ENCODE measurements at places on chromosomes 13 and 19.

GRCh38 chr13:77994166-77994565 lies 75.5 kb upstream of the EDNRB start:
- DNase-seq, result no peak

- peak; percentile 44 for DNase-seq
Observed at GRCh38 chr13:46126552-46127357, 21.9 kb upstream of the CPB2 start.

- DNase-seq, result no peak
Observed at GRCh38 chr13:58933475-58933874, 1230.3 kb downstream of the DIAPH3 start.

GRCh38 chr13:85970727-85971126 lies 171.5 kb upstream of the SLITRK6 start:
- DNase-seq, result no peak

DNA sequence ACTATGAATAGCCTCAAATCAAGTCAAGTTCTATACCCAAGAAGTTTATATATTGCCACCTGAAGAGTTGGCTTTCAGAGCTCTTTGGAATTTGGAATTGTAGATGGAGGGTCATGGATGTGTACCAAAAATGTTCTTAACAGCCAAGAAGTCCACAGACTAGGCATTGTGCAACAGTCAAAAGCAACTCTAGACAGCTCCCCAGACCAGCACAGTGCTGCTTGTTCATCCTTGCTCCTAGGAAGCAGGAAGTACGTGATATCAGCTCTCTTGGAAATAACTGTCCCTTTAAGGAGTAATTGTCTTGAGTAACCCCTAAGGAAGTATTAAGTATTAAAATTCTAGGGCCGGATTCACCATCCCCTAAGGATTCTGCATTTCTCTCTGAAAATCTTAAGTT lies 30.7 kb upstream of the IL17D start:
- DNase-seq, result no peak

DNA sequence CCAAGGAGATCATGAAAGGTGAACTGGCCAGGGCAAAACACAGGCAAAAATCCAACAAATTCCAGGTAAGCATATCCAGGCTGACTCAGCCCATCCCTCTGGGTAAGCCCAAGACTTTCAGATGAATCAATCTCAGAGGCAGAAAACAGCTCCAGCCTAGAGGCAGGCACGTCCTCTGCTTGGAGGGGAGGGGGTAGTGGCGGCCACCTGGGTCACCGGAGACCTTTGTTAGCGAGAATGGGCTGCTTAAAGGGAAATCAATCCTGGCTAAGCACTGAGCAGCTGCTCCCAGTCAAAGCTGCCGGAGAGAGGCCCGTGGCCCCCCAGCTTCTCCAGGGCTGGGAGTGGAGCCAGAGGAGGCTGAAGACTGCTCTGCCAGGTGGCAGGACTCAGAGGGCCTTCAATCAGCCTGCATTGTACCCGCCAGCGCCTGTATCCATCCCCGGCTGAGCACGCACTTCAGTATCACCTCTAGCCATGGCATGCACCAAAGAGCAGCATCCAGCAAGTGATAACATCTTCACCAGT lies 48.2 kb downstream of the PIN1 start:
- DNase-seq, result no peak

GRCh38 chr19:7787141-7787540 lies 24.1 kb downstream of the CLEC4M start:
- DNase-seq, result no peak

- peak; percentile 73 for DNase-seq
Observed at GRCh38 chr19:20167020-20167644, at the start of gene ZNF486. ZNF486 (plus strand) TSS chr19:20167214; CDS start chr19:20167331, 117 bp downstream.

DNA sequence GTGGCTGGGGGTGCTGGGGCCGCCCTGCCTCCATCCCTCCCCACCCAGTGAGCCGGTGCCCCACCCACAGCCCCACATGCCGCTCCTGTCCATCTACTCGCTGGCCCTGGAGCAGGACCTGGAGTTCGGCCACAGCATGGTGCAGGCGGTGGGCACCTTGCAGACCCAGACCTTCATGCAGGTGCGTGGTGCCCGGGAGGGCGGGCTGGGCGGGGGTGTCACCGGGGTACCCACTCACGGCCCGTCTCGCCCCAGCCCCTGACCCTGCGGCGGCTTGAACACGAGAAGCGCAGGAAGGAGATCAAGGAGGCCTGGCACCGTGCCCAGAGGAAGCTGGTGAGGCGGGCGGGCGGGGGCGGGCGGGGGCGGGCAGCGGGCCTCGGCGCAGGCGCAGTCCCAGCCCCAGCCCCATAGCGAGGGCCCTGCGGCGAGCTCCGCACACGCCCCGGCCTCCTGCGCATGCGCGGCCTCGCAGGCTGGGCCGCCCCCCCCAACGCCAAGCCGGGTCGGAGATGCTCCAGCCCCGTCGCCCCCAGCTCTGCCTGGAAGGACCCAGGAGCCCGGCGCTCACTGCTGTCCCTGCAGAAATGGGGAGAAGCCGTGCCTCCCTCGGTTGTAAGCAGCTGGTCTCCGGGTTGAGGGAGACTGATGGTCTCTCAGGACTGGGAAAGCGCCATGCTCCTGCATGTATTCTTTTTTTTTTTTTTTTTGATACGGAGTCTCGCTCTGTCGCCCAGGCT lies 7.7 kb downstream of the ARHGAP45 start:
- DNase-seq, result peak; percentile 93

GRCh38 chr19:41531438-41532311 lies 44.3 kb upstream of the CEACAM21 start:
- DNase-seq, result peak; percentile 54

DNA sequence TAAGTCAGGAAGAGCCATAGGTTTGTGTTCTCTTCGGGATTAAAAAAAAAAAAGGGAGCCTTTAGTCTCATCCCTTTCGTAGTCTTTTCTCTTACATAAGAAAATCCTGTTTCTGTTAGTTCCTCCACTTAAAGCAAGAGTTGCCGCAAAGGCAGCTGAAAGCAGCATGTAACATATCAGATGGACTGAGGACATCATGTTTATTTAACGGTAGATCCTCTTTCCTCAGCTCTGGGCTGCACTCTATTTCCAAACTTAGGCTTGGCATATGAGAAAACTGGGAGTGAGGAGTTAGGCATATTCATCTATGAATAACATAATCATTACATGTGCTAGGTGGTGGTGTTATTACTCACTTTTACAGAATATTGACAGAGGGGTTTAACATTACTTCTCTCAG lies 391.2 kb downstream of the KLF12 start:
- no peak for DNase-seq

GRCh38 chr13:32170841-32171240 lies 139.3 kb downstream of the FRY start:
- DNase-seq, result no peak

DNA sequence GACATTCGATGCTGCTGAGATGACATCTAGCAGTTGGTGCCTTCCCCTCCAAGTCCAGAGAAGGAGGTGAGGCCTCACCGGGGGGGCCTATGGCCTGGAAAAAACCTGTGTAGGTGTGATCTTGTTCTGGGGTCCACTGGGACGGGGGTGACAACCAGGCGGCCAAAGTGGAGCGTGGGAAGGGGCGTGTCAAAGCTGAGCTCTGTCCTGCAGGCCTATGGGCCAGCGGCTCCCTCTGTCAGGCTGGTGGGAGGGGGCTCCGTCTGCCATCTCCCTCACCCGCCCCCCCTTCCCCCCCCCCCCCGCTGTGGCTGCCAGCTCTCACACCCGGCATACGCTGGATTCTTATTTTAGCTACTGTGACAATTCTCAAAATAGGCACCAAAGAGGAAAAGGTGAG lies 56.7 kb upstream of the UQCRFS1 start:
- no peak for DNase-seq

DNA sequence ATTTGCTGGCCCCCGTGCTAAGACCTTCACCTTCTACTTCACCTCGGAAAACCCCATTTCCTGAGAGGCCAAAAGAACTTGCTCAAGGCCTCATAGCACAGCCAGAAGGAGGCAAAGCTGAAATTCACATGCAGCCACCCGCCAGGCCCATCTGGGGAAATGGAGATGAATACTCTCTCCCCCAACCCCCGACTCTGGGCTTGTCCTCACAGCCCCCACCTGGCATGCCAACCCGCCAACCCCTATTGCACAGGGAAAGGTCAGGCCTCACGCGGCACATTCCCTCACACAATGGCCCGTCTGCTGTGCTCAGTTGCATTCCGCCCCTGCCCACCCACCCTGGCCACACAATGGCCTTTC lies 3.2 kb downstream of the PRX start:
- DNase-seq, result no peak

DNA sequence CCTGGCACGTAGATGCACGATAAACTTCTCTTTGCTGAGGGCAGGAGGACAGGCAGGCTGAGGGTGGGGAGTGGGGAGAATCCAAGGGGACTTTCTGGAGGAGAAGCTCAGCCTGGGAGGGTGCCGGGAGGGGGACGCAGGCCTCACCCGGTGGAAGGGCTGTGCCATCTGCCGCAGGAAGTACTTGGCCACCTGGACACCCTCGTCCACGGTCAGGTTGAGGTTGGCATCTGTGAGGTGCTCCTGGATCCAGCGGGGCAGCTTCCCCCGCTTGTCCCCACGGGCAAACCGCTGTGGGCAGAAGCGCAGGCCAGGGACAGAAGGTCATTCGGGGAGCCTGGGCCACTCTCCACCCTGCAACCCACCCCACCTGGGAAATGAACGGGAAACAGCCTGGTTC lies 11.5 kb downstream of the KLC3 start:
- no peak for DNase-seq

DNA sequence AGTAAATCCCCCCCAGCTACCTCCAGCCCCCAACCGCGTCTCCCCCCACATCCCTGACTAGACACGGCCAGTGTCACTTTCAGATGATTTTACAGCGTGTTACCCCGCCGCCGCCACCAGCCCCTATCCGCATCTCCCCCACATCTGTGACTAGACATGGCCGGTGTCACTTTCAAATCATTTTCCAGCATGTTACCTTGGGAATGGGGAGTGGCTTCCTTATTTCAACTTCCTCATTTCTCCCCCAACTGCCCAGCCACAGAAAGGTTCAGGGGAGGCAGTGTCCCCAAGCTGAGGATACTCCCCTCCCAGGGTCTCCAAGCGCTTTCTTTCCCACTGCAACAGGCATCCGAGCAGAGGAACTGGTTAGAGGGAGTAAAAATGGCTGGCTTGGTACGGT lies 18.4 kb downstream of the ADGRL1 start:
- no peak for DNase-seq

DNA sequence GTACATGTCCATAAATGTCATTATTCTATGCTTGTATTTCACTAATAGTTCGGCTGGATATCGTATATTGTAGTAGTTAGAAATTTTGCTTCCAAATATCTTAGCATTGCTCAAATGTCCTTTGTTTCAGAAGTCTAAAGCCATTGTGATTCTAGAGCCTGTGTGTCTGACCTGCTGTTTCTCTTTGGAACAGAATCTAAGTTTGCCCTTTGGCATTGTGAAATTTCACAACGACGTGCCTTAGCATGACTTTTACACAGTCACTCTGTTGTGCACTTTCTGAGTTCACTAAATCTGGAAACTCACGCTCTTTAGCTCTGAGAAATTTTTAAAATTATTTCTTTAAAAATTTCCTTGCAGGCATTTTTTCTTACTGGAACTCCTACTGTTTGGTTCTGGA lies 152.2 kb downstream of the TBC1D4 start:
- DNase-seq, result no peak

DNA sequence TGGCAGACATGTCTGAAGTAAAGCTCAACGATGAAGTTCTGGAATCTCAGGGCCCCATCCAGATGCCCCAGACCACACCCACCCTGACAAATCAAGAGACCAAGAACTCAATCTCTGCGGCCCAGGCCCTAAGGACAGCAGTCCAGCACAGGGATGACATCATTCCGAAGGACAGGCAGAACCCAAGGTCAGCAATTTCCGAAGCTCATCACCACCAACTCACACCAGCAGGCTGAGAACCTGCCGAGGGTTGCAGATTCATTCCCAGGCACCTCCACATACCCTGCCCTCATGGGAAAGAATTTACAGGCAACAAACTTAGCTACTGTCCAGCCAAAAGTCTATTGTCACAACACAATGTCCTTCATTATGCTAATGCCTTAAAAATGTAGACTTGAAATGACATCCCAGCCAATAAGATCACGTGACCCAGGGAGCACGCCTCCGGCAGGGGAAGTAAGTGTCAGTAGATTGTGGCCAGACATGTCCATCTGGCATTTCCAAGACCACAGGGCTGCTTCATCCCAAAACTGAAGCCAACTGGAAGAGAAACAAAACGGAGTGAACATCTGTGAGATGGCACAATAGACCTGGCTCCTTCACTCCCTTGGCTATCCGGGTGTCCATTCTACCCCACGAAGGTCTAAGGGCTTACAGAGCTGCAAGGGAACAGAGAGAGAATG lies 98.8 kb downstream of the CRYL1 start:
- no peak for DNase-seq

DNA sequence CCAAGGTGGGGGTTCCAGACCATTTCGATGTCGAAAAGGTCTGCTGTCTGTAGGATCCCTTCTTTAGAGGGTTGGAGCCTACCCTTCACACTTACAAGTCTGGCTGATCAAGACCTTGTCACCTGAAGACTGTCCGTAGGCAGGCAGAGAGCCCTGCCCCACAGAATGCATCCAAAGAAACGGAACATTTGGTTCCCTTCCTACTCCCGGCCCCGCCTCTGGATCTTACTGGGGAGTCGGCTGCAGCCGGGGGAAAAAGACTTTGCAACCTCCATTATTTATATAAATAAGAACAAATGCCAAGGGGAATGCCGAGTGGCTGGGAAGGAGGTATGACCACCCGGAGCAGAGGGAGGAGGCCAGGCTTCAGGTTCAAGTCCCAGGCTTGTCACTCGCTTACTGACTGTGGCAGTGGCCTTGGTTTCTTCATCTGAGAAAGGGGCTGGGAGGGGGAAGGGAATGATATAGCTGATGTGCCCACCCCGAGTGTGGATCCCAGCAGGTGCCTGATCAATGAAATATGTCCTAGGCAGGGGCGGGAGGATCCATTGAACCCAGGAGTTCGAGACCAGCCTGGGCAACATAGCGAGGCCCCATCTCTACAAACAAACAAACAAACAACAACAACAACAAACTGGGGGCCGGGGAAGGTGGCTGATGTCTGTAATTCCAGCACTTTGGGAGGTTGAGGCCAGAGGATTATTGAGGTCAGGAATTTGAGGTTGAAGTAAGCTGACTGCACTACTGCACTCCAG lies 48.7 kb downstream of the RFX2 start:
- no peak for DNase-seq

DNA sequence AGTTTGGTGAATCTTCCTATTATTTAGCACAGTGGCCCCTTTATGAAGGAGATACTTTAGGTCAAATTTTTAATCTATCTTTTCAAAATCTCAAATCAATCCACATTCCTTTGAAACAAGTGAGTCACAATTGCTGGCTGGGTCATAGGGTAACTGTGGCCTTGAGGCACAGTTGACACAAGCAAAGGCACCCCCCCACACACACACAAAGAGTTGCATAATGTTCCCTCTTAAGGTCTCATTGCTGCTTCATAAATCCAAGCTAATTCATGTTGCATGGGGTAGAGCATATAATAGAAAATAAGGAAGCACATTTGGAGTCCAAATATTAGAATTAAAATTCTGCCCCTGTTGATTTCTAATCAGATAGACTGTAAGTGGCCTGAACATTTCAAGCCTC lies 171.5 kb downstream of the DLEU7 start:
- no peak for DNase-seq

- peak; percentile 24 for DNase-seq
Observed at GRCh38 chr13:26011996-26012821, 39.6 kb downstream of the SHISA2 start.

GRCh38 chr13:113938716-113939115 lies 35.2 kb downstream of the C13orf46 start:
- DNase-seq, result no peak
